ENCODE measurements at places on chromosomes 6 and 20.

- no peak for DNase-seq
Observed at GRCh38 chr20:10745790-10746189, 72.0 kb upstream of the JAG1 start.

- DNase-seq = no peak
Observed at GRCh38 chr20:61976644-61977418, 88.8 kb downstream of the TAF4 start.

GRCh38 chr6:100724222-100724621, 156.9 kb downstream of the ASCC3 start:
- no peak for DNase-seq

DNA sequence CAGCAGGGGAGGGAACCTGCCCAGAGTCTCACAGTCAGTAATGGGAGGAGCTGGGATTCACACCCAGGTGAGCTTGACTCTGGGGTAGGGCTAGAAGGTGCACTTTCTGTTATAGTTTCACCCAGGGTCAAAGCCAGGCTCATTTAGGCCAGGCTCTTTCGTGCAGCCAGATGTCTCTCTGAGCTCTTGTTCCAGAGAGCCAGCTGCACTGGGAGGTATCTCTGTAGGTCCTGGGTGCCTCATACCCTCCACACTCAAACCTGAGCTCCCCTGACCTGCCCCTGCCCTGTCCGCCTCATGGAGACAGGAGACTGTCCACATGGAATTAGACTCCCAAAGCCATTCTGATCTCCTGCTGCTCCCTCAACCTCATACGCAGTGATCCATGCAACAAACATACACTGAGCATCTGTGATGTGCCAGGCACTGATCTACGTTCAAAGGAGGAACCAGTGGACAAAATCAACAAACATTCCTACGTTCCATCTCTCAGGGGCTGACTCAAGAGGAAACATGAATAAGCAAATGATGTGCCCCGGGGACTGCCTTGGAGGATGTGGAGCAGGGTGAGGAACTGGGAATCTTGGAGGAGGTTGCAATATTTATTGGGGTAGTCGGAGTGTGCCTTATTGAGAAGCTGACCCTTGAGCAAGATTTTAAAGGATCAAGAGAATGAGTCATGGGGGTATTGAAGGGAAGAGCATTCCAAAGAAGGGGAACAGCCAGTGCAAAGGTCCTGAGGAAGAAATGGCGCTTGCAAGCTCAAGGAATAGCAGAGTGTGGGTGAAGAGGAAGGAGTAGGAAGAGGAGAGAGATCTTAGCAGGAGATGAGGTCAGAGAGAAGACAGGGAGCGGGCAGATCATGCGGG, 71.3 kb upstream of the TOX2 start:
- DNase-seq = peak; percentile 91

- no peak for DNase-seq
Observed at GRCh38 chr20:49275216-49275615, 2.6 kb downstream of the ZNFX1 start.

GRCh38 chr20:400454-401275, 7.4 kb upstream of the RBCK1 start:
- no peak for DNase-seq

GRCh38 chr6:44629636-44630035, 242.1 kb downstream of the CDC5L start:
- no peak for DNase-seq

- DNase-seq = no peak
Observed at GRCh38 chr6:41208439-41209106, 7.6 kb upstream of the TREML2 start.

Data from amniotic epithelial cell (primary cell).